ENCODE measurements at places on chromosomes 6 and 20. TPM values are rescaled to one million over a fixed set of nuclear protein-coding genes. Genes with fewer than 3 reads are reported as not detected.

- DNase-seq, result no peak
These were observed 613.7 kb upstream of the FLRT3 start for GRCh38 chr20:14951105-14951504.

DNA sequence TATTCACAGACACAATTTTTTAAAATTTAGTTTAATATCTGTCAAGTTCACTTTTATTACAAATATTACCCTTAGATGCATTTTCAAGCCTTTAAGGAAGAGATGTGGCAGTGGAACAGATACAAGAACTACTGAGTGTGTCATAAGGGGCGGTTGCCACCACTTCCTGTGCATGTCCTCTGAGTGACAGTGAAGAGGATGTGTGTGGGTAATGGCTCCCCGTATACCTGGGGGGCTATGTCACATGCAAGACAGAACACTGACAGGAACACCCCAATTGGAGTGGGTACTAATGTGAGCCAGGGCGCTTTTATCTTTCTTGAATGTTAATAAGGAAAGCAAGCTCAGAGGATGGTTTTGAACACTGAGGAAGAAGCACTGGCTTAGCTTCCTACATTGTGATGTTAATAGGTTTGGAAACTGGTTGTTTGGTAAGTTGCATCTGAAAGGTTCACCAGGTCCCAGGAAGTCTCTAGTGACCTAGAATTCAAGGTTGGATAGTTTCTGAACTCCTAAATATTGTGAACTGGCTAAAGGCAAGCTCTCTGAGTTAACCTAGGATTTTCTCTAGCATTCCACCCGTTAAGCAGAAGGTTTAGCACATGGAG lies 83.4 kb upstream of the ASF1A start:
- no peak for DNase-seq

DNA sequence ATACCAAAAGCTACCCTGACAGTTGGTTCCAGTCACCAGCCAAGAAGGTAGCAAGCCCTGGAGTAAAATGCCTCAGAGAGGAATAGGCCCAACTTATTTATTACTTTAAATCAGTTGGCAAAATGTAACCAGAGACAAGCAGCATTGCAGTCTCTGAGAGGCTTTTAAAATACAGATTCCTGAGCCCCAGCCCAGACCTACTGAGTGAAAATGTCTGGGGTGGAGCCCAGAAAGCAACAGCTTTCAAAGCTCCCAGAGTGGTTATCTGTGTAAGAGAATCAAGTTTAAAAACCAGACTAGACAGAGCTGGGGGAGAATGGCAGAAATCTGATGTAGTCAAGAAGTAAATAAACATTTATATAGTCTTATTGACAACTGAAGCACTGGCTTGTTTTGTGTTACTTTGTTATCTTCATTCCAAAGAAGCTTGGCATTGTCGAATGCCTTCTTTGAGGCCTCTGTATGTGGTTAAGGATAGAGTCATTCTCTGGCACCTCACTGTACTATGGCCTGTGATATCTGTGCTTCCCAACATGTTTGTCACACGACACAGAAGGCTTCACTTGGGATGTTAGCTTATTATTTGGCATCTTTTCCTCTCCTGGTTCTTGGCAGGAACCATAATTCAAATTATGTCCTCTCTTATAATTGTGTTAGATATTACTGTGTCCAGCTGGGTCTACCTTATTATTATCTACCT lies 313.5 kb downstream of the SLC35F1 start:
- no peak for DNase-seq

DNA sequence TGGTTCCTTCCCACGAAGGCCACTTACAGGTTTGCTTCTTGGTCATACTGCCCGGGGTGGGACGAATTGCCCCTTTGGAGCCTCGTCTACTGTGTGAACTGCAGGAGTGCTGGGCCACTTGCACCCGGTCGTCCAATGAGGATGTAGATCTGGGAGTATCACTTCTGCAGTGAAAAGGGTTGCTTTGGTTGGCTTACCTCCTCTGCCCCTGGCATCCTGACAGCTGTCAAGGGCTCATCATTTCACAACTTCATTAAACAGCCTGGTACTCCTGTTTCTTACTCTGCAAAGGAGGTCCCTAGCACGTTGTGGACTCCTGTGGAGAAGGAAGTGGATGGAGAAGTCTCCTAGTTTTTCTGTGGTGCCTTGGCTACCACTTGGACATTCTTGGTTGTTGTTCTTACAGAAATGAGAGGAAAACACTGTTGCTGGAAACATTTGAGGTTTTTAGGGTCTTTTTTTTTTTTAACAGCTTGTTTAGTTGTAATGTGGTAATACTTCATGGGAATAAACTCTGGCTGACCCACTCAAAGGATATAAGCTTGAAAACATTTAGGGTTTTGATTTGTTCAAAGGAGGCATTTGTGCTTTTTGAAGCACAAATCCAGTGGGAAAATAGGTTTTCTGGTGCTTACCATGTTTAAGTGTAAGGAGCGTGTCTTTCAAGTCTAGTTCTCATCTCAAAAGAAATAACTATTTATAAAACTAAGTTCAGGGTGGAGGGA lies 60.7 kb downstream of the AKAP12 start:
- peak; percentile 93 for DNase-seq

Gene BCAS1
- total RNA-seq, result 2.6 TPM

Gene ALDH5A1
- total RNA-seq, result 5.9 TPM

- DNase-seq, result no peak
These were observed 4.3 kb downstream of the PXDC1 start for GRCh38 chr6:3747100-3747737.

Gene CCR6
- total RNA-seq, result not detected

- DNase-seq, result no peak
These were observed 881 bp upstream of the MAP7 start for GRCh38 chr6:136551103-136551502.

- peak; percentile 38 for DNase-seq
These were observed 1.9 kb downstream of the GRM4 start for GRCh38 chr6:34143884-34144580.
